ENCODE measurements at places on chromosomes 5 and 9.

- no peak for DNase-seq
Observed at GRCh38 chr9:107750741-107751566, 261.4 kb upstream of the KLF4 start.

GRCh38 chr5:82058710-82059109, 86.9 kb downstream of the ATG10 start:
- DNase-seq = no peak

DNA sequence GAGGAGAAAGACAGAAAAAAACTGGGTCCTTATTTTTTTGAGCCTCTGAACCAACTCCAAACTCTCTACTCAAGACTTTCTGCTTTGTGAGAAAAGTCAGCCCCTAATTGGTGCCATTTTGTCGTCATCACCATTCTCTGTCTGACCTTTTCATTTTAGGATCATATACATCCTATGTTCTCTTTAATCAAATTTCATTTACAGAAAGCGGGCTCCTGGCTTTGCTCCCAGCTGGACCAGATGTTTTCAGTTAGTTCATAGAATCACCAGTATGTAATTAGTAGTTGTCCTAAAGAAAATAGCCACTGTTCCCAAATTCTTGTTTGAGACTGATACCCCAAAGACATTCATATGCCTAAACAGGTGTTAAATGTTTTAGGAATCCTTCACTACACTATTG, 28.6 kb upstream of the SLCO4C1 start:
- no peak for DNase-seq

DNA sequence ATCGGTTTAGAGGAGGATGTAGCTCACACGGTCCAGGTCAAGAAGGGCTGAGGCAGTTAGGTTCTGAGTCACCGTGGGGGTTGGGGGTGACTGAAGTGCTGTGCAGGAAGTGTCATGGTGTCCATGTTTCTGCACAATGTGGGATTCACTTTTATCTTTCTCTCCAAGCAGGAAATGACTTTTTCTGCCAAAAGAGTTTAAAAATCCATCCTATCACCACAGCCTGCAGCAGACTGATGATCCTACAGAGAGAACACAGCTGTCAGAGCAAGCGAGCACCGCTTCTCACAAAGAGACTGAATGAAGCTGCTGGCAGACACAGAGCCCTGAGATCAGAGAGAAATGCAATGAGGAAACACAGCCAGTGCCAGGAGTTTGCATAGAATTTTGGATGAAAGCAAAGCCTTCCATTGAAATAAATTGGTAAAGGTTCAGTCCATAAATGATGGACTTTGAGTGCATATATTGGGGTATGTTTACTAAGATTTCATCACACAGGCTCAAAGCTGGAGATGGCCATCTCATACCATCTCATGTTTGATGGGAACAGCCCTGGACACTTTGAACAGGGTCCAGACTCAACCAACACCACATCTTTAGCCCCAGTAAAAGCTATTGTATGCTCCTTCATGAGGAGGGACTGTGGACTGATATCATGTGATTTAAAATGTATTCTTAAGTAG, 213.9 kb upstream of the FBXL7 start:
- no peak for DNase-seq

DNA sequence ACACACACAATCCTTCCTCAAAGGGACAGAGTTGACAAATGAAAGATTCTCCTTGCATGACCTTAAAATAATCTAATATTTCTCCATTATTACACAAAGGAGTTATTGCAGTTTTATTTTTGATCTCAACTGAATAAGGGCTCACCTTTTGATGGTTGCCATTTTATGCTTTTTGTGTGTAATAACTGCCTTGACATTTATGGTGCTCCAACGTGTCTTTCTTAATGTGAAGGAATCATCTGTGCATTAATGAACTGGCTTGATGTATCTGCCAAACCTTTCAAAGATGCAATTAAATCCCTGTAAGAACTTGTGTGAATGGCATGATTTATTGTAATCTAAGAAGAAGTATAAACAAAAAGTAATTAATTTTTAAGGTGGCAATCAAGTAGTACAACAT, 1519.8 kb upstream of the CDH9 start:
- DNase-seq = no peak

GRCh38 chr5:157993201-157993600, 134.3 kb upstream of the CLINT1 start:
- DNase-seq = no peak

GRCh38 chr5:78265163-78265562, 29.3 kb downstream of the AP3B1 start:
- DNase-seq = no peak

DNA sequence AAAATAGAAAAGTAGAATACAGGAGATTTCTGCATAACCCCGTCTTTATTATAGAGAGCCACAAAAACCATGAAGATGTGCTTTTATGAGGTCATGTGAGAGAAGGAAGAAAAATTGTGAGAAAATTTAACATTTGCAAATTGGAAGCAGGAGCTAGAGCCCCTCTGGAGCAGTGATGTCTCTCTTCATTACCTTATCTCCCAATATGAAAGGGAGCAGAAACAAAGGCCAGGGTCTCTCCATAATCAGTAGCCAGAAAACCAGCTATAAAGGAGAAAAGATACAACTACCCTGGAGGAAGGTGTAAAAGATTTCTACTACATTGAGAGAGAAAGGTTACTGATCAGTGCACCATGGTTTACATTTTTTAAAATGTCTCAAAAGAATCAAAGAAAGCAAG, 53.2 kb upstream of the ITGA1 start:
- DNase-seq = no peak

- no peak for DNase-seq
Observed at GRCh38 chr5:60185231-60186099, 291.9 kb upstream of the PDE4D start.

DNA sequence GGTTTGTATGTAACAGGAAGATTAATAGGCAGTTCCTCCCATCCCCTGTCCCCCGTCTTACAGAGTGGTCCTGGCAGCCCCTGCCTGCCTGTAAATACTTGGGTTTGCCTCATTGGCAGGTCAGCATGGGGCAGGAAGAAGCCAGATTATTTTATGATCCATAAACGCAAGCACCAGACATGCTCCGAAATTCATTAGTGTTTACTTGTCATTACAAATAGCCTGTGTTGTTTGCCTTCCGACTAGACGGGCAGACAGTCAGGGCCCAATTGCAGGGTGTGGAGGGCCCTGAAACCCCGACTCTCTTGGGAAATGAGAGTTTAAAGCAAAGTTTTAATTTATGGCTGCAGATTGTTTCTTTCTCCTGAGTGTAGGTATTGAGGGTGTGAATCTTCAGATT, 97.2 kb downstream of the RALGPS1 start:
- no peak for DNase-seq

DNA sequence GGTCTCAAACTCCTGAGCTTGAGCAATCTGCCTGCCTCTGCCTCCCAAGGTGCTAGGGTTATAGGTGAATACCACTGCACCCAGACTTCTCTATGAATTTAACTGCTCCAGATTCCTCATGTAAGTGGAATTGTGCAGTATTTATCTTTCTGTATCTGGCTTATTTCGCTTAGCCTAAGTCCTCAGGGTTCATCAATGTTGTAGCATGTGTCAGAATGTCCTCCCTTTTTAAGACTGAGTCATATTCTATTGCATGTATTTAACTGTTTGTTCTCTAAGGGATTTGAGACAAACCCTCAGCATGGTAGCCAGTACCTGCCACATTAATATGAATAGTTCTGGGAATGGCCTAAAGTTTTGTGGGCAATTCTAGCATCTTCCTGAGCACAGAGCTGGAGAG, 53.9 kb upstream of the TUT7 start:
- no peak for DNase-seq

GRCh38 chr9:129725795-129726251, 27.0 kb downstream of the PTGES start:
- no peak for DNase-seq

DNA sequence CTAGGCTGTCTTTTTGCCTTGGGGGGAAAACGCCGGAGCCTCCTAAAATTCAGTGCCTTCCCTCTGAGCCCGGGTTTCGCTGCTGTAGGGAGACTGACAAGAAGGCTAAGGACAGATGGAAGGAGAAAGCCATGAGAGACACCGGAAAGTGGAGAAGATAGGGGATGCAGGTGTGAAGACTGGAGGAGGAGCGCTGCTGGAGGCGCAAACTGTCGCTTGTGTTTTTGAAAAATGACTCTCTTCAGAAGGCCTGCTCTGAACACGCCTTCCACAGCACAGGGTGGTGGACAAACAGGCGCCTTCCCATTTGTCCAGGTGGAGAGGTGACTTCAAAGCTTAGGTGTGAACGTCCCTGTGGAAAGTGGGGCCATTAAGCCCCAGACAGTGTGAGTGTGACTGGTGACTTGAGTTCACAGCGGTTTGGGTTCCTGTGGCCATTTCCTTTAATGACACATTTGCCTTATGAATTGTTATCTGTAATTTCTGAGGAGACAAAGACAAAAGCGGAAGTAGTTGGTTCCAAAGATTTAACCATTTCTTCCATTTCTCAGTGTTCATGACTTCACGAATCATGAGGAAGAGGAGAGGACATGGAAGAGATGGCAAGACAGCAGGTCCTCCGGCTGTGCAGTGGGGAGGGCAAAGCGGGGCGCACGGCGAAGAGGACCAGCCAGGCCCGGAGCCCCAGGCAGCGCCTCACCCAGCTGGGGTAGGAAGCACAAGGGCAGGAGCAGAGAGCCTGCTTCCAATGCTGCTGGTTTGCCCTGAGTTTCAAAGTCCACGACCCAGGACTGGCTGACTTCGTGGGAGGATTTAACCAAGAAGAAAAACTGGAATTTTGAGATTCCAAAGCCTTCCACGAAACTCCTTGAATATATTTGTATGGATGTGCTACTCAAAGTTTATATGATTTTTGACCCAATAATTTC, 27.8 kb upstream of the SEMA4D start:
- no peak for DNase-seq
